ENCODE measurements at places on chromosomes 4 and X.
A peak's percentile ranks its signal among the peaks of the same experiment; 100 is the strongest.

DNA sequence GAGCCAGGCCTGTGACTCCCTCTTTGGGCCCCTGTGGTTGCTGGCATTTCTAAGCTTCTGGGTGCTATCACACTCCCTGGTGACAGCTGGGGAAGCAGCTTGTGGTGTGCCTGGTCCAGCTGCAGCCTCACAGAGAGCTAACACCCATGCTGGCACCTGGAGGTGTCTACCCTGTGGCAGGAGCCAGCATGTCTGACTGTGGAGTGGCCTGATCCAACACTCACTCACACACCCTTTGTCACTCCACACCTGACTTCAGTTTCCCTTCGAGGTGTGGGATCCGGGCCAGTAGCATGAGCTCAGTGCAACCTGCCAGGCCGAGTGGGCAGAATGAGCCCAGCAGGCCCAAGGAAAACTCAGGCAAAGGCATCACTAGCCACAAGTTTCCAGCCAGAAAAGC is 67.5 kb downstream of the TECRL start:
- DNase-seq = no peak

GRCh38 chr4:53346920-53347852 is 18.7 kb downstream of the SCFD2 start:
- DNase-seq = no peak

GRCh38 chr4:187021436-187022205 is 298.0 kb upstream of the FAT1 start:
- no peak for DNase-seq

DNA sequence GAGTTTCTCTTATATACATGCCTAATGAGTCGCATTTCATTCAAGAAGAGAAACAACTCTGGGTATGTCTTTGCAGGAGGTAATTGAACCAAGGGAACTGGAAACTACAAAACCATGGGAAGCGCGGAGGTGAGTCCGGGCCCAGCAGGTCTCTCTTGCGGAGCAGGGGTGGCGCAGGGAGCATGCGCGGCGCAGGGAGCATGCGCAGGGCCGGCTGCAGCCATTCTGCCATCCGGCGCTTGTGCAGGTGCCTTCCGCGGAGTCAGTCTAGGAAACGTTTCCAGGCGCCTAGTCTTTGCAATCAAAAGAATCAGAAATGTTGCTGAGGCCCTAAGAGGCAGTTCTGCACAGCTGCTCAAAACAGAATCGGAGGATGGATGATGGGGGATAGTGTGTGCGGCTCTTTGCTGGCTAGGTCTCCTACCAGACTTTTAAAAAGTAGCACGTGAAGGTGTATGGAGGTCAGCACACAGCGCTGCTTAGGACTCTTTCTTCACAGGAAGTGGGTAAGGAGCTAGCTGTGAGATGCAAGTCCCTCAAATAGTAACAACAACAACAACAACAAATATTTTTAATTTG is 433.8 kb upstream of the FAT1 start:
- no peak for DNase-seq

- no peak for DNase-seq
These were observed 159.3 kb downstream of the EPHA5 start for GRCh38 chr4:65510976-65511375.

GRCh38 chrX:44344194-44344593 is 722 bp upstream of the EFHC2 start:
- peak; percentile 46 for DNase-seq

- no peak for DNase-seq
These were observed 367.6 kb downstream of the ARHGAP24 start for GRCh38 chr4:85842540-85842939.
